ENCODE measurements at places on chromosomes 6 and 20.
A peak's percentile ranks its signal among the peaks of the same experiment; 100 is the strongest.

DNA sequence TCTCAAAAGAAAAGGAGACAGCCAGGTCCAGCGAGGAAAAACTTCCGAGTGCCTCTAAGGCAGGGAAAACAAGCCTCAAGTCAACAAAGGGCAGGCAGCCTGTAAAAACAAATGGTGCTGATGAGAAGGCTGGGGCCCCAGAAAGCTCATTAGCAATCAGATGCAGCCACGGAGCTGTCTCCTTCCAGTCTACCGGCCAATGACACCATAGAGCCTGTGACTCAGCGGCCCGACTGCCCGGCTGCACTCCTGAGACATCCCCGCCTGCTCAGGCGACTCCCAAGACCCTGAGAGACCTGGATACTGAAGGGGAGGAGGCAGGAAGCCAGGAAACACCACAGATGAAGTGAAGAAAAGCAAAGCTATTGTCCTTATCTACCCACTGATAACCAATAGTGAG, 120.1 kb upstream of the HDDC2 start:
- H3K27ac ChIP-seq: peak overlapping the region; percentile 42
- no peaks in the 10 kb centered on the region for H3K4me1 ChIP-seq
- no peaks in the 10 kb centered on the region for H3K36me3 ChIP-seq
- H3K27me3 ChIP-seq: no peaks in the 10 kb centered on the region
- peak; percentile 11 for DNase-seq
- peak overlapping the region; percentile 34 for H3K4me3 ChIP-seq

DNA sequence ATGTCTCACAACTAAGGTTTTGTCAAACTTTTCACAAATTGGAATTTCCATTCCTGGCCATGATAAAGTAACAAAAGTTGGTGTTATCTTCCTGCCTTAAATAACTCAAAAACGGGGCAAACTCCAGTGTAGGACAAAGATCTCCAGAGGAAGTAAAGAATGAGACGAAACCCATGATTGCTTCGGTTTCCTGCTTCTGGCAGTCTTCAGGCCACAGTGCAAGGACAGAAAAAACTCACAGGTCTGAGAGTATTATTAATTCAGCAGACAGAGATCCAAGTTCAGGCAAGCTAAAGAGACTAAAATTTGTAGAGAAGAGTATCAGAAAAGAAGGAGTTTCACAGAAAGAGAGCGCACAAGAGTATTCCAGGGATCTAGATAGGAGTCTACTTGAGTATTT, 64.8 kb upstream of the RCAN2 start:
- no peaks in the 10 kb centered on the region for H3K4me1 ChIP-seq
- no peaks in the 10 kb centered on the region for H3K36me3 ChIP-seq
- no peak overlapping the region for H3K4me3 ChIP-seq
- no peaks in the 10 kb centered on the region for H3K27me3 ChIP-seq

GRCh38 chr6:115721564-115721963, 339.1 kb downstream of the FRK start:
- DNase-seq: no peak
- H3K4me3 ChIP-seq: no peak overlapping the region
- H3K27ac ChIP-seq: no peak overlapping the region
- no peaks in the 10 kb centered on the region for H3K36me3 ChIP-seq

DNA sequence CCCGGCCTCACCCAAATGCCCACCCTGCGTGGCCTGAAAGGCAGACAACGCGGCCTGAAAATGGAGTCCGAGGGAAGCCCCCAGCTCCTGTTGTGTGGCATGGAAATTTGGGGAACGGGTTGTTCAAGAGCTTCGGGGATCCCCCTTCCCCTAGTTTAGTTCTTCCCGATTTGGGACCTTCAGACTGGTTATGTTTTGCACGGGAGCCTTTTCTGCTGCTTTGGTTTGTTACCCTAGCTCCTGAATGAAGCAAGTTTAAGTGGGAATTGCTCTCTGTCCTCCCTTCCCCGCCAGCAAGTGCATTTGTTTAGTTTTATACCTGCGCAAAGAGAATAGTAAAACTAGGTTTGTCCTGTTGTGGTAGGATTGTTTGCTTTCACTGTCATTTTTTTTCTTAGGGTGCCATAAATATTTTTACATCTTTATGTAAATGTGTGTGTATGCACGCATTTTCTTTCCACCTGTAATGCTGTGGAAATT, 604 bp downstream of the SH3BGRL2 start:
- peaks cover 10% of the 10 kb centered on the region for H3K4me1 ChIP-seq
- H3K27me3 ChIP-seq: no peaks in the 10 kb centered on the region
- no peaks in the 10 kb centered on the region for H3K36me3 ChIP-seq
- peak overlapping the region; percentile 93 for H3K4me3 ChIP-seq
- H3K27ac ChIP-seq: no peak overlapping the region

GRCh38 chr20:24837781-24838450, 111.2 kb upstream of the CST7 start:
- no peaks in the 10 kb centered on the region for H3K27me3 ChIP-seq
- no peaks in the 10 kb centered on the region for H3K4me1 ChIP-seq
- no peak for DNase-seq

DNA sequence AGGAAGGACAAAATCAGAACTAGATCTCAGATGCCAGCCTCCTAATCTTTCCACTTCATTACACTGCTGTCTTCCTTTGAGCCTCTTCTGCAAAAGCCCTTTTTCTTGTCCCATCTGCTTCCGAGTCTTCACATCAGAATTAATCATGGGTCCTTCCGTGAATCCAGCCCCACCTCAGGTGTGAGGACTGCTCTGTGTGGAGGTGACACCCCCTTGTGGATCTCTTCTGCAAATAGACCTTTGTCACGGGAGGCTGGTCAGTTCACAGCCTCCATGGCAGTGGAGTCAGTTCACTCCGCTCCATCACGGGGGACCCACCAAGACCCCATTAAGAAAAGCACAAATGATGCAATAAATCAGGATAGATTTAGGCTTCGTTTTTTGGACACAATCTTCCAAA, 171.1 kb downstream of the ADAT2 start:
- no peak for DNase-seq
- H3K27me3 ChIP-seq: no peaks in the 10 kb centered on the region
- no peak overlapping the region for H3K4me3 ChIP-seq
- no peak overlapping the region for H3K27ac ChIP-seq

DNA sequence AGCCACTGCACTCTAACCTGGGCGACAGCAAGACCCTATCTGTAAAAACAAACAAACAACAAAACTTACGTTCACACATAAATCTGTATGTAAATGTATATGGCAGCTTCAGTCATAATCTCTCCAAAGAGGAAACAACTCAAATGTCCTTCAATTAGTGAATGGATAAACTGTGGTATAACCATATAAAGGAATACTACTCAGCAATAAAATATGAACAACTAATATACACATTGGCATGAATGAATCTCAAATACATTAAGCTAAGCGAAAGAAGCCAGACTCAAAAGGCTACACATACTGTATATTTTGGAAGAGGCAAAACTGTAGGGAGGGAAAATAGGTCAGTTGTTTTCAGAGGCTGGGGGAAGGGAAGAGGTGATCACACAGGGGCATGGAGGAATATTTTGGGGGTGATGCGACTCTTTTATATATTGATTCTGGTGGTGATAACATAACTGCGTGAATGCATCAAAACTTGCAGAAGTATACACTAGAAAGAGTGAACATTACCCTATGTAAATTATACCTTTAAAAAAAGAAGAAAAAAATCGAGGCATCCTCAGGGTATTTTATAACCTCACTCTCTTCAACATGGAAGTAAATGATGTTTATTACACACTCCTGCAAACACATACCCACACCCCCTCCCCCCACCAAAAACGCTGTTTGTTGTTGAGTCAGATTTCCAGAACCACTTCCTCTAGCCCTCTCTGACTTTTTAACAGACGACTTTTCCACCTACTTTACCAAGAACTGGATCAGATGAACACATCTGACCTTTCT, 115.2 kb upstream of the RNF24 start:
- no peak for DNase-seq
- no peaks in the 10 kb centered on the region for H3K27me3 ChIP-seq
- H3K36me3 ChIP-seq: no peaks in the 10 kb centered on the region
- no peak overlapping the region for H3K4me3 ChIP-seq
- H3K27ac ChIP-seq: no peak overlapping the region
- H3K4me1 ChIP-seq: no peaks in the 10 kb centered on the region

DNA sequence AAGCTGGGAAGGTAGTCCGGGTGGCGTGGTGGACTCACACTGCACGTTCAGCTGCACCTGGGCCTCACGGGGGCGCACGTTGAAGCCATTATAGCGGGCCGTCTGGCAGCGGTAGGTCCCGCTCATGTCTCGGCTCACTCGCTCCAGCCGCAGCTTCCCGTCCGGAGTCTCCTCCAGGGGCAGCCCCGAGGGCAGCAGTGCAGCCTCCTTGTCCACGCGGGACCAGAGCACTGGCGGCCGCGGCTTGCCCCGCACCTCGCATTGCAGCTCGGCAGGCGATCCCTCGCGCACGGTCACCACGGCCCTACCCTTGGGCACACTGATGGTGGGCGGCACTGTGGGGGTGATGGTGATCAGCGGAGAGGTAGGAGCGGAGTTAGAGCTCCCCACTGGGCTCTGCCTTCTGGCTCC, 47.6 kb downstream of the MDGA1 start:
- no peak for DNase-seq
- peaks cover 7% of the 10 kb centered on the region for H3K36me3 ChIP-seq
- peaks cover 8% of the 10 kb centered on the region for H3K4me1 ChIP-seq
- no peaks in the 10 kb centered on the region for H3K27me3 ChIP-seq
- H3K27ac ChIP-seq: no peak overlapping the region

Measured in ascending aorta (tissue), 2 donors.